ENCODE measurements at places on chromosomes 6 and 20.

DNA sequence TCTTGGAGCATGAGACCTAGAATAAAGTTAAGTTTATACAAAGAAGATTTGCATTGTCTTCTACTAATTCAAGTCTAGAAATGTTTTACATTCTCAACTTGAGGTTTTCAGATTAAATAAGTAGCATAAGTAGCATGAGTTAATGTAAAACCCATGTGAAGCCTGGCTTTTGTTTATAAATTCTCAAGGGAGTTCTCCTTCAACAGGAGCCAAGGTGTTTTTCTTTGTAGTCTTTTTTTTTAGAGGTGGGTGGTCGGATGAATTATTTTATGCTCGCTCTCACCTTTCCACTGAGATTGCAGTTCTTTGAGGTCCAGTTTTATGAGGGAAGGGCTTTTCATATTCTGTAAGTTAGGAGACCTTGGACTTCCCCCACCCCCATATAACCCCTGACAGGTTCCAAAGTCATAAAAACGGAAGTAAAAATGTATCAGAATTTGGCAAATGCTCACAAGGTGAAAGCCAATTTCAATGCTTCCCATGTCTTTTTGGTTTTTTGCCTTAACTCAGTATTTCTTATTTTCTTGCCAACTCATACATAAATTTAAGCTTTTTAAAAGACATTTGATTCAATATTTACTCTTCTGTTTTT lies 244.3 kb upstream of the ASCC3 start:
- no peak for DNase-seq

GRCh38 chr6:64084185-64084663 lies 448.6 kb downstream of the PHF3 start:
- DNase-seq = no peak

DNA sequence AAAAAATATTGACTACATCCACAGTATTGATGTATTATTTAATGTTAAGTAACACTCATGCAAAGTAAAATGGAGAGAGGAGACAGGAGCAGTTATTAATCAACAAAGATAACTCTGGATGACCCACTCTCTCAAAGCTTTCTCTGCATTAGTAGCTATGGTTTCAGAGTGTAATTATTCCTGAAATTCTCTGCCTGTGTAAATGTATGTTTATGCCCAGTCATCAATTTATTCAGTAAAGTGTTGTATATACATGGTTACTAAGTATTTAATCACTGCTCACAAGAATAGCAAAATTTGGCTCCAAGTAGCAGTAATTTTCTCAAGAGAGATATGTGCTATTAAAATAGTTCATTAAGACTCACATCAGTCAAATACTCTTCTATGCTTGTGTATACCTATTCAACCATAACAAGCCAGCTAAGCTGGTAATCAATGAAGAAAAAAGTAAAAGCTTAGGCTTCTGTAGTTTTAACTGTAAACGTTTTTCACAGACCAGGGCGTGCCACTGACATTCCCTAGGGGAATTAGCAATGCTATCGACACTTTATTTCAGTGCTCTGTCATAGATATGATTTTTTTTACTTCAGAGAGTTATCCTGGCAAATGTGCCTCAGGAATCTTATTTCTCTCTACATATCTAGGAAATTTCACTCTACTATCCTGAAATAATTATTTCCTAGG lies 54.0 kb upstream of the RAB32 start:
- no peak for DNase-seq

- no peak for DNase-seq
These were observed 56.4 kb downstream of the REPS1 start for GRCh38 chr6:138931660-138932059.

DNA sequence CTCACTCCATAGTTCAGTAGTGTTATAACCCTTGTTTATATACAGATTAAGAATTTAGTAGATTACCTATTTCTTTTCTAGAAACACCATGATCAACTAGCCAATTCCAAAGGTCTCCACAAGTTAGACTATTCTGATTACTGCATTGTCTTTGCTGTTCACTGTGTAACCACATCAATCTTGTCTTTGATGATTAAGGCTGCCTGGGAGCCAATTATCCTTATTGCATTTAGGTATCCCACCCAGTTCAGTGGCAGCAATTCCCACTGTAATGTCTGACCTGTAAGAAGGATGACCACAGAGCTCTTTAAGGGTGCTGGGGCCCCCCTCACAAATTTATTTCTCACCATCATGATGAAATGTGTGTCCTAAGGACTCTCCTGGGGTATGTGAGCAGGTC lies 40.2 kb downstream of the PKIB start:
- no peak for DNase-seq

DNA sequence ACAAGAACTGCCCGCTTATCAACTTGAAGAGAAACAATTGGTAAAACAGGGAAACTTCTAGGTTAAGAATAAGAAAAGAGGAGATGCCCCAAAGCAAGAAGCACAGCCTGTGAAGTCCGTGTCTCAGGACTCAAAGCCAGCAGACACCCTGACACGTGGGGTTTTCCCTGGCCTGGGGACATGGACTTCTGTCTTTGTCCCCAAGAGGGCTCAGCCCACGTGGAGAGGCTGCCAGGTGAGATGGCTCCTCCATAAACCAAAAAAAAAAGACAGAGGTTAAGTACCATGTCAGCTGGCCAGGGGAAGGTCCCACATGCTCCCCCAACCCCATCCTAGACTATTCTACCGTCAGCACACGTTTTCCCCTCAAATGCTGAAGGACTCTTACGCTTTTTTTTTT lies 9.9 kb downstream of the SERPINB6 start:
- no peak for DNase-seq

DNA sequence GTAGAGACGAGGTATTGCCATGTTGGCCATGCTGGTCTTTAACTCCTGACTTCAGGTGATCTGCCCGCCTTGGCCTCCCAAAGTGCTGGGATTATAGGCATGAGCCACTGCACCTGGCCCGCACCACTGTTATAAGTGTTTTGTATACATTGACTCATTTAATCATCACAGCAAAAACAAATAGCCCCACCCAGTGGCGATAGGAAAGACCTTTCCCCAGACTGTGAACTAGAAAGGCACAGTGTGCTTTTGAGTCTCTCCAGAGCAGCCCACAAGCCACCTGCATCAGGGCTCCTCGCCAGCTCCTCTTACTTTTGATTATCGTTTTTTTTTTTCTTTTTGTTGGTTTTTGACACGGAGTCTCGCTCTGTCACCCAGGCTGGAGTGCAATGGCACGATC lies 27.9 kb upstream of the ZFP64 start:
- no peak for DNase-seq

DNA sequence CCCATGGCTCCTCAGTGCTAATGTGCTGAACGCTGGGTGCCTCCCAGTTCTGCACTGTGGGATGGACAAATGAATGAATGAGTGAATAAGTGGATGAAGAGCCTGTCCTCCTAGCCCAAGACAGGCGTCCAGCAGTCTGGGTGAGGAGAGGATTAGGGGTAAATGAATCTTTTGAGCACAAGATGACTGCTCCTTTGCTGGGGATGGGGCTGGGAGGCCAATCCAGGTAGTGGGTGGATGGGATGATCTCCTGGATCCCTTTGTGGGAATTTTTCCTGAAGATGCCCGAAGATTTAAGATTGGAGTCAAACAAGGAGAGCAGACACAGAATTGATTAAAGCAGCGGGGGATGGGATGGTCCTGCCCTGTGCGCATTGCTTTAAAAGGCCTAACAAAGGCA lies 65.3 kb upstream of the MLN start:
- no peak for DNase-seq

DNA sequence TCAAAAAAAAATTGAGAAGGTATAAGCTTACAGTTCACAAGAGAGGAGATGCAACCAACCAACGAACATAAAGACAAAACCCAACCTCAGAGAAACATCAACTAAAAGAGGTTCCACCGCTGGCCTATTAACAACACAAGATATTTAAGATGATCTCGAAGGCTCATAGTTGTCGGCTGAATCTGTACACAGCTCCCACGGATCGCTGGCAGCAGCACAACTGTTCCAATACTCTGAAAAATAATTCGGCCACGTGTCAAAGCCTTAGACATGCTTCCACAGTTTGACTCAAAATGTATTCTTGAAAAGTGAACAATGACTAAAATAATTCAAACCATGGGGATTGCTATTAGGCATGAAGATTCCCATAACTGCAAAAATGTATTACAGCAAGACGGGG lies 13.7 kb downstream of the EXOC2 start:
- no peak for DNase-seq

DNA sequence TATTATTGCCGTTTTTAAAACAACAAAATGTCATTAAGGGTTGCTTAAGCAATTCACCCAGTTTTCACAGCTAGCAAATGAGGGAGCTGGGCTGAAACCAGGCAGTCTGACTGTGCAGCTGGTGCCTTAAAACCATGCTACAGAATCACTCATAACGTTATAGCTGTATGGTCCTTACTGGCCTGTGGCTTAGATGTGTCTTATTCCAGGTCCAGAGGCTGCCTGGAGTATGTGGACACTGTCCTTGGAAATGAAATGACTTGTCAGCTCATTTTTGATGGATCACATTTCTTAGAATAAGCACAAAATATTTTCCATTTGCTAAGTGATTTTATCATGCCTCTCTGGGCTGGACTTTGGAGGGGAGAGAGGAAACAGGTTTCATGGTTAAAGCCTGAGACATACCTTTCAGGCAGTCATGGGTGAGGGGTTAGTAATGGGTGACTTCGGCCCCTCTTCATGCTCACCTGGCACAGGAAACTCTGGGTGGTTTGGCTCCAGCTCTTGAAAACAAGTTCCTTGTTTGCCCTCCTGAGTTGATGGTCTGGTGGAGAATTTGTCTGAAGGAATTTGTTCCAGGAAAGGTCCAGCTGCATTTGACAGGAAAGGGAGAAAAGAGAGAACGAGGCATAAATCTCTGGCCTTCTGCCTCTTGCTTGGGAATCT lies 823.2 kb downstream of the DHX35 start:
- DNase-seq = no peak

DNA sequence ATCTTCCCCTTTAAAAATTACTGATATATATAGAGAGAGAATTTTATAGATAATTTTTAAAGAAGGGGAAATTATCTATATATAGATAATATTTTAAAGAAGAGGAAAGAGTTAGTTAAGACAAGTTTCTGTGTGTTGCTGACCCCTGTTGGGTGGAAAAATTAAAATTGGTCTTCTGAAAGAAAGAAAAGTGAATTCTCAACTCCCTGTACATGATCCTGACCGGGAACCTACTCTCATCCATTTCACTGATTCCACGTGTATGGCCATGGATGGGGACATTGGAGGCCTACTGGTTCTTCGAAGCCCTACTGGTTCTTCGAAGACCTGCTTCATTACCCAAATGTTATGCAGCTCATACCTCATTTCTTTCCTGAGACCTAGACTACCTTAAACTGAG lies 53.0 kb upstream of the TCF21 start:
- no peak for DNase-seq

- no peak for DNase-seq
These were observed 2.8 kb downstream of the EZR start for GRCh38 chr6:158816329-158816728.

GRCh38 chr6:168374541-168375071 lies 55.0 kb upstream of the DACT2 start:
- no peak for DNase-seq

- DNase-seq = no peak
These were observed 36.7 kb downstream of the LRFN2 start for GRCh38 chr6:40550202-40551101.

DNA sequence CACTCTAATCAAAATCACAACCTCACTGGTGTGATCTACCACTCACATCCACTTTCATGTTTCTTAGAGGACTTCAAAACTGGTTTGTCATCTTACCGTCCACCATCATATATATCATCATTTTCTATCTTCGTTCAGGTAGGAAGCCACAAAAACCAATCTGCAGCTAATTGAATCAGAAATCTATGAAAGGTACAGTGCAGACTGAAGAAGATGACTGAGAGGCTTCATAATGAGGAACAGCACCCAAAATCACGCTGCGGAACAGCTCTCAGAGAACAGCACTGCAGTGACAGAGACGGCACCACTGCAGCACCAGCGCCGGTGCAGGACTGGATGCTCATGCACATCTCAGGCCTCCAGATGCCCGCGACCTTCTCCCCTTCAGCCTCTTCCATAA lies 13.0 kb downstream of the GMDS start:
- no peak for DNase-seq

DNA sequence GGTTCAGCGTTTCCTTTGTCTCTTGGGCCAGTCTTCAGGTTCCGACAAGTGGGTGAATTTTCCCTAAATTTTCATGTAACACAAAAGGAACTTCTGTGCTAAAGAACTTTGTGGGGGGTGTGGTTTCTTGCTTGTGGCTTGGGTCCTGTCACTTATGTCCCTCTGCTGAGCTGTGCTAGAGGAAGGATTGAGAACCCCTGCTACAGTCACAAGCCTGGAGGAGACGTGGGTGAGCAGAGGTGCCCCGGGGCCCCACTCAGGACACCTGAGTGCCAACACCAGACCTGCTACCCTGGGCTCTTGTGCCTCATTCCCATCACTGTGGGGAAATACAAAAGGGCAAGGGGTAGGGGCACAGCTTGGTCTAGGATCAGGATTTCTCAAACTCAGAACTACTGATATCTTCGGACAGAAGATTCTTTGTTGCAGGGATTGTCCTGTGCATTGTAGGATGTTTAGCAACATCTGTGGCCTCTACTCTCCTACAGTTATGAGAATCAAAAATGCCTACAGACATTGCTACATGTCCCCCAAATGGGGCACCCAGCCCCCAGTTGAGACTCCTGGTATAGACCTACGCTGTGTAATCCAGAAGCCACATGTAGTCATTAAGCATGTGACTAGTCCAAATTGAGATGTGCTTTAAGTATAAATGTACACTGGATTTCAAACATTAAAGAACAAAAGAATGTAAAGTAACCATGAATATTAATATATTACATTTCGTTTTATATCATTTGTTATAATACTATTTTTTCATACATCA lies 128.7 kb downstream of the LY86 start:
- DNase-seq = no peak

GRCh38 chr6:156697225-156697830 lies 79.8 kb upstream of the ARID1B start:
- no peak for DNase-seq

GRCh38 chr6:129731428-129731827 lies 21.5 kb upstream of the ARHGAP18 start:
- DNase-seq = no peak

- no peak for DNase-seq
These were observed 74.9 kb upstream of the CLDN20 start for GRCh38 chr6:155188707-155189496.

DNA sequence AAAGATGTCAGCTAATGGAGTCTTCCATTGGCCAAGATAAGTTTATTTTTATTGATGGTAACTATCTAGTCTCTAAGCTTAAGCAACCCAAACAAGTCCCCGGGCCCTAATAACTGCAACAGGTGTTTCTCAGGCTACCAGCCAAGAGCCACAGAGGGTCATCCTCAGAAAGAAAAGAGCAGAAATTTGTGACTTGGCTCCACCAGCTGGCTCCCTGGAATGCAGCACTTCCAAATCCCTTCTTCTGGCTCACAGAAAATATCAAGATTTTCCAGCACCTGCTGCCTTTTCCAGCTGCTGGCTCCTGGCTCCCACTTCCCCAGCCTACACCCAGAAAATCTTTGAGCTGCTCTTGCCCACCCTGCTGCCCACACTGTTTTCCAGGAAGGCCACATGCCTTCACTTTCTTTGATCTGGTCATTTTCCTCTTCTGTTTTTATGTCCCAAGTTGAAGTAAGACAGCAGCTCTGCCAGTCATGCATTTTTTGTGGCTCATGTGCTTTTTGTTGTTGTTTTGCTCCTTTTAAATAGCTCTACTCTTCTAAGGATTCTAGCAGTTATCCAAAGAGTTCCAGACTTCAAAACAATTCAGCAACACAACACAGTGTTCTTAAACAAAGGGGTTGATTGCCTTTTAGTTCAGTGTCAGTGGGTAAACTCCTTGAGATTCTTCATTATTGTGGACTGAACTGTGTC lies 151.0 kb upstream of the SMLR1 start:
- no peak for DNase-seq

- DNase-seq = no peak
These were observed 148.5 kb upstream of the BEND6 start for GRCh38 chr6:56806368-56806767.

- DNase-seq = no peak
These were observed 218.6 kb upstream of the PMEPA1 start for GRCh38 chr20:57928181-57928967.
